ENCODE measurements at places on chromosomes 11 and 22.
A peak's percentile ranks its signal among the peaks of the same experiment; 100 is the strongest.

GRCh38 chr22:26893173-26894110, 236.1 kb downstream of the MIAT start:
- peak; percentile 50 for DNase-seq

- no peak for DNase-seq
Observed at GRCh38 chr11:204587-205109, 2.6 kb downstream of the BET1L start.

GRCh38 chr11:121452609-121453150, at the start of gene SORL1-AS1:
Gene SORL1-AS1 (minus strand): TSS chr11:121452967.
- DNase-seq = no peak

- DNase-seq = no peak
Observed at GRCh38 chr11:43924112-43924855, 18.2 kb upstream of the C11orf96 start.

DNA sequence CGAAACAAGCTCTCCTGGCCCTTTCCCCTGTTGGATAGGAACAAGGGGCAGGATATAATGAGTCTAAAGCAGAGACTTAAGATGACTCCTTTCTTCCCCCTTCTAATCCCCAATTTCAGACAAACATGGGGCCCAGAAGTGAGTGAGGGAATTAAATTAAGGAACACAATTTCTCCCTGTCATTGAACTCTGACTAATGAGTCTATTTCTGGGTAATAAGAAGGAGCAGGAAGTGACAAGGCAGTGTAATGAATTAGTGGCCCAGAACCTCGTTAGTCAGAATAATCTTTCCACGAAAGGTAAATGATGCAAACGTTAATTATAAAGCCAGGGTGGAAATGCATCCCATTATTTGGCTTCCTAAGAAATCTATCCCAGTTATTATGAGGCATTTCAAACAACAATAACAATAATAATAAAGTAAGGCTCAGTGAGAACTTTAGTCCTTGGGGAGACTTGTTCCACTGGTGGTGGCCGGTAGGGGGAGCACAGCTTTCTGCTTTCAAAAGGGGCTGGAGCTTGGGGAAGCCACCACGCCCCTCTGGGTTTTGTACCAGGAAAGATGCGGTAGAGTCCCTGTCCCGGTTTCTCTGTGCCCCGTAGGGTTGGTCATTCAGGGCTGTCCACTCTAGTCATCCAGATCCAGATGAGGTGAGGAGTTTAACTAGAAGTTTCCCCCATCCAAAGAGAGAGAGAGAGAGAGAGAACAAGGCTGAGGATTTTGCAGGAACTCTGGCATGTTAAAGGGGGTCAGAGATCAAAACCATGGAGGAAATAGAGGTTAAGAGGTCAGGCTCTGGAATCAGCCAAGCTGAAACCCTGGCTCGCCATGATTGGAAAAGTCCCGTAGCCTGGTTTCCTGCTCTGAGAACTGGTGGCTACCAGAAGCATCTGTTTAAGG, 298.3 kb downstream of the NTM start:
- DNase-seq = no peak

DNA sequence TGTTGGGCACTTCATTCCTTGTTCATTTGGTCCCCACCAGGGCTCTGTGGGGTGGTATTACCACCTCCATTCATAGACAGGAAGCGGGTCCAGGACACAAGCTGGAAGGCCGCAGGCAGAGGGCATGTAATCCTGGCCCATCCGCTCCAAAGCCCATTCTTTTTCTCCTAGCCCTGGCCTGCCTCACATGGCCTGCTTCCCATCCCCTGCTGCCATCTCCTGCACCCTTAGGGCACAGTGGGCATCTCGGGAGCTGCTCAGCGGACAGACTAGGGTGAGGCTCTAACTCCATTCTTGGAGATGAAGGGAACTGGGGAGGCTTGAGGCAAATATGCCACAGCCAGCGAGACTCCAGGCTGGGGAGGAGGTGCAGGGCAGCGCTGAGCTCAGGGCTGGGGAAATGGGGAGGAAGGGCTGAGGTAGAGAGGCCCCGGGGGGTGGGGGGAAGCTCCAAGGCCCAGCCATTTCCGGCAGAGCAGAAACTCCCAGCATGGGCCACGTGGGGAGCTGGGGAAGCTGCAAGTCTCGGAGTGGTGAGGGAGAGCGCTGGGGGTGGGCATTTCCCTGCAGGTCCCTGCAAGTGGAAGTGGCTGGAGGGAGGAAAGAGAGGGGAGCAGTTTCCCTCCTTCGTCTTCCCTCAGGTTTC, 14.3 kb upstream of the BCL9L start:
- no peak for DNase-seq

- no peak for DNase-seq
Observed at GRCh38 chr11:2409126-2409525, 8.6 kb downstream of the TSSC4 start.

DNA sequence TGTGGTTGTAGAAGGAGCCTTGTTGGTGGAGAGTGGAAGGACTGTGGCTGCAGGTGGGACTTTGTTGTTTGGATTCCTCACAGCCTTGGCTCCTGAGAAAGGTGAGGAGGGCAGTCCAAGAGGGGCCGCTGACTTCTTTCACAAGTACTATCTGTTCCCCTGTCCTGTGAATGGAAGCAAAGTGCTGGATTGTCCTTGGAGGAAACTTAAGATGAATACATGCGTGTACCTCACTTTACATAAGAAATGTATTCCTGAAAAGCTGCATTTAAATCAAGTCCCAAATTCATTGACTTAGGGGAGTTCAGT, 2.4 kb downstream of the FUT4 start:
- no peak for DNase-seq

- no peak for DNase-seq
Observed at GRCh38 chr11:28259177-28259843, 151.1 kb downstream of the METTL15 start.

DNA sequence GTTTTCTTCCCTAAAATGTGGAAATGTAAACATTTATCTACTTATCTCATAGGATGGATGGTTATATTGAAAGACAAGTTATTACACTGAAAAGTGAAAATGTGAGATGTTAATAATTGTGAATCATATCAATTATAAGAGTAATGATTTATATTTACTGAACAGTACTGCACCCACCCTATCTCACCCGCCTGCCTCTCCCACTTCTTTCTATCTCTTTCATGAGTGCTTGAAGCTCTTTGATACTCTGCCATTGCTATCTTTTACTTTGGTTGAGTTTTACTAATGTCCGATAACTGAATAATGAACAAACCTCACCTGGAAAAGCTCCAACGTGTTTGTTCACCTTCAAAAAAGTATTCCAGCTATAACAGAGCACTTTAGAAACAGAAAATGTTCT, 263.0 kb upstream of the UBASH3B start:
- DNase-seq = no peak
